Mucosa of gallbladder (tissue), 1 donor: ENCODE measurements at places on chromosomes 5 and 9. TPM values are rescaled to one million over a fixed set of nuclear protein-coding genes. Genes with fewer than 3 reads are reported as not detected.

GRCh38 chr9:86354818-86355309 is 654 bp upstream of the TUT7 start:
- DNase-seq = no peak

Gene TMEM141
- total RNA-seq = 81.3 TPM

Gene GDNF
- 1.2 TPM for total RNA-seq

Gene ODF2
- 26.4 TPM for total RNA-seq

DNA sequence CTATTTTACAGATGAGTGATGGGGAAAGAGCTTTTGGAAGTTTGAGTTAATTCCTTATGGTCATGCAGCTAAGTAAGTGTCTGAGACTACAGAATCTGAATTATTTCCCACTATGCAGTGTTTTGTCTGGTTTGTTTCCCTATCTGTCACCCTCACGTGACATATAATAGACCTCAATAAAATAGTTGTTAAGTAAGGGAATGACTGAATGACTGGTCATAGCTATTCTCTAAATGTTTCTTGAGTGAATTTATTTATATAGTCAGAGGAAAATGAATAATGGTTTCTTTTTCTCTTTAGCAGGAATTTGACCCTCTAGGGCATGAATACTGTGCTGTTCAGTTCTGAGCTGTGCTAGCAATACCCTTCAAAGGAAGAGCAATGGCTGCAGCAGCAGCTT is 10.3 kb downstream of the TRIM32 start:
- DNase-seq = no peak

GRCh38 chr9:134656334-134657006 is 14.9 kb downstream of the COL5A1 start:
- no peak for DNase-seq

GRCh38 chr9:24036459-24036858 is 210.4 kb upstream of the ELAVL2 start:
- no peak for DNase-seq

DNA sequence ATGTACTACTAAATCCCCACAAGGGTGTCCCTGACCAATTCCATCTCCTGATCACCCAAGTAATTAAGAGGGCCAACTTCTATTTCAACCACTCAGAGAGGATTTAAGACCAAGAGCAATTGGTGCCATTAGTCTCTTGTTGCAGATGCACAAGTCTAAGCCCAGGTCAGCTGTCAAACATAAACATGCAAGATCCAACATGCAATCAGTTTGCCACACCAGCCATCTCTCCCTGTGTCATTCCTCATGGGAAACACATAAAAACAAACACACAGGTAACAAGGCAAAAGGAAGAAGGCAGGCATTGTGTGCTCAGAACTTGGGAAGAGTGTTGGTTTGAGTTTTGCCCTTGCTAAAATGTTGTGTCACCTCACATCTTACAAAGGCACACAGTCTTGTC is 139.2 kb downstream of the SPOCK1 start:
- DNase-seq = no peak

- DNase-seq = no peak
Measured at GRCh38 chr9:138103849-138104206, 226.2 kb downstream of the CACNA1B start.

Gene CCNO
- 14.4 TPM for total RNA-seq

GRCh38 chr9:100087218-100087617 is 11.6 kb downstream of the ERP44 start:
- DNase-seq = no peak

Gene DMRT3
- not detected for total RNA-seq

GRCh38 chr9:36237230-36237629 is 21.0 kb downstream of the GNE start:
- no peak for DNase-seq

- DNase-seq = no peak
Measured at GRCh38 chr5:83548581-83548980, 77.0 kb downstream of the VCAN start.

GRCh38 chr5:111855356-111855755 is 98.4 kb upstream of the NREP start:
- no peak for DNase-seq

- DNase-seq = no peak
Measured at GRCh38 chr9:97617939-97618416, 15.2 kb downstream of the TSTD2 start.

DNA sequence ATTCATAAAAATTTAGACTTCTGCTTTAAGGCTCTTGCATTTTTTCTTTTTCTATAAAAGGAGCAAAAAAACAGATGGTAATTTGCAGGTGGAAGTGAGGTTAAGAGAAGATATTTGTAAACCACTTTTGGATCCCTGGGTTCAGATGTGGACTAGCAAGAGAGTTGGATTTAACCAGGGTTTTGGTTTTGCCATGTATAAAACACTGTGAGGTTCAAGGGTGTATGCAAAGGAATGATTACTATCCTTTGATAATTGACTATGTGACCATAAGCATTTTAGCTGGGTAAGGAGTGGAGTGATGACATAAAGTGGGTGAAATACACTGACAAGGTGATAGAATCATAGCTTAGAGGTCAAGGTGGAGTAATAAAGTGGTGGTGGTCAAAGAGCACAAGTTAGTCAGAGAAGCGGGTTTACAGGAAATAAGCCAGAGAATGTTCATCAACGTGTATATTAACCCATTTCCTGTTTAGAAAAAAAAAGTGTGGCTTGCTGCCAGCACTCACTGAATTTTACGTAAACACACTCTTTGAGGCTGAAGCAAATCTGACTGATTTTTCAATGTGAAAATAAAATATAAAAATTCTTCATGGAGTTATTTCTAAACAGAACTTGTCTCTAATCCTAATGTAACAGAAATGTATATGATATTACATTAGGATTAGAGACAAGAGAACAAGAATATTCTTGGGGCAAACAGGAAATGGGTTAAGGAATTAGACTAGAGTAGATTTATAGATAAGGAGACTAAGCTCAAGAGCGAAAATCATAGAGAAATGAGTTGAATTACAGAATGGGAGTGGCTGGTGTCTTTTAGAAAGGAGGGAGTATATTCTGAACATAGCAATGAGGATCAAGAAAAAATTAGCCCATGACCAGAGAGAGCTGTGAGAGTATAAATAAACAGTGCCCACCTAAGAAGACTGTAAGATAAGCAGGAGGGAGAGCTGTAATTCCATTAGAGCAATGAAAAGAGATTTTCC is 74.5 kb downstream of the CDKN2A start:
- DNase-seq = peak; percentile 23

GRCh38 chr5:143066556-143067281 is 296.5 kb downstream of the ARHGAP26 start:
- peak; percentile 22 for DNase-seq

- peak; percentile 19 for DNase-seq
Measured at GRCh38 chr5:54013556-54014194, 296.7 kb downstream of the ARL15 start.

- no peak for DNase-seq
Measured at GRCh38 chr5:83837265-83837907, 116.7 kb upstream of the HAPLN1 start.

Gene HINT1
- total RNA-seq = 152 TPM

Gene BTNL8
- total RNA-seq = 47.3 TPM

GRCh38 chr9:2234371-2234893 is 219.3 kb downstream of the SMARCA2 start:
- no peak for DNase-seq

Gene DMRTA1
- 3.4 TPM for total RNA-seq

DNA sequence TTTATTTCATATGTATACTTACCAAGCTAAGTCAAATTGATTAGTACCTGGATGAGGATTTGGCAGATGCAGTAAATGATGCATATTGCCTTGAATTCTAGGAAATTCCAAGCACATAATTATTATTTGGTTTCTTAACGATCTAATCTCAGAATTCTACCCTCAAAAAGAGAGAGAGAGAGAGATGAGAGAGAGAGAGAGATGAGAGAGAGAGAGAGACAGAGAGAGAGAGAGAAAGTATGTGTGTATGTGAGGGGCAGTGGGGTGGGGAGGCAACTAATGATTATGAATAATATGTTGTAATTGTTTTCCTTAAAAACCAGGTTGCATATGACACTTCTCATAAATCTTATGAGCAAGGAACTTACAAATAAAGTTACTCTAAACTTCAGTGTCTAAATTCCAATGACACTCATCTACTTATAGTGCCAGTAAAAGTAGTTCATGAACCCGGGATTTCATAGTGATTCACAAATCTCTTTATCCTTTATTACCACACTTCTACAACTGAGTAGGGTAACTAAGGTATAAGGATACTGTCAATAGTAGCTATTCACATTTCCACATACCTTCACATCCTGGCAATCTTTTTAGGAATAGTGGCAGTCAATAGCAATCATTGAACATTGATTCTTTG is 60.5 kb upstream of the EDIL3 start:
- DNase-seq = no peak

Gene RETREG1
- total RNA-seq = 63.7 TPM

Gene PHF24
- 0.29 TPM for total RNA-seq

Gene RASGRF2
- 4.3 TPM for total RNA-seq

DNA sequence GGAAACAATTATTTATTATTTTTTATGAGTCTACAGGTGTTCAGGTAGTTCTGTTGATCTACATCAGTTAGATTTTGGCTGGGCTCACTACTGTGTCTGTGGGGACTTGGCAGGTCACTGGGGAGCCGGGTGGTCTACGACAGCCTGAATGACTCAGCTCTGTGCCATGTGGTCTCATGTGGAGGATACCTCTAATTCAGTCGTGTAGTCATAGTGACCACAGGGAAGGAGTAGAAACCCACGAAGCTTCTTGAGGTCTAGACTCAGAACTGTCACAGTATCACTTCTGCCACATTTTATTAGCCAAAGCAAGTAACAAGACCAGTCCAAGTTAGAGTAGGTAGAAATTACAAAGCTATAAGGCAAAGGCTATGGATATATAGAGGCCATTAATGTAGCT is 64.7 kb upstream of the GRAMD2B start:
- no peak for DNase-seq

DNA sequence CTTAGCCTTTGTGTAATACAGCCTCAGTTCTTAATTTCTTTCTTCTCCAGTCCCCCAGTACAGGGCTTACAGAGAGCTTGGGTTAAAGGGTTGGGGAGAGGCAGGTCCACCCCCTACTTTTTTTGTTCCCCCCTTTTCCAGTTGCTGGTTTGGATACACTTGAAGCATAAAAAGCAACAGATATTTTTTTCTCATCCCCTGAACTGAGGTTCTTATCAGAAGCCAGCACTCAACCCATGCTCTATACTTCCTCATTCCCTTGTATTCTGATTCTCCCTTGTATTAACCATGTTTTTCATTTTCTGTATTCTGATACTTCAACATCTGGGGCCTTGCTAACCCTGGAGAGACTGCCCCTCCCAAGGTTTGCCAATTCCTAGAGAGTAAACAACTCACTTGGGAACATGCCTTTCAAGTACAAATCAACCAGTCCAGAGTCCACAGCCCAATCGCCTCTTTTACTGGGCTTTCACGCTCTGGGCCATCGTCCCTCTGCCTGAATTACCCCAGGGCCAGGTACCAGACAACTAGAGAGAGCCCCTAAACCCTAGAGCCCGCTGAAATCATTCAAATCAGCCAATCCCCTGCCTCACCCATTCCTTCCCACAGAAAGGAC is 333.4 kb upstream of the PUM3 start:
- DNase-seq = no peak

- peak; percentile 72 for DNase-seq
Measured at GRCh38 chr5:14727428-14727865, 62.9 kb downstream of the OTULIN start.

DNA sequence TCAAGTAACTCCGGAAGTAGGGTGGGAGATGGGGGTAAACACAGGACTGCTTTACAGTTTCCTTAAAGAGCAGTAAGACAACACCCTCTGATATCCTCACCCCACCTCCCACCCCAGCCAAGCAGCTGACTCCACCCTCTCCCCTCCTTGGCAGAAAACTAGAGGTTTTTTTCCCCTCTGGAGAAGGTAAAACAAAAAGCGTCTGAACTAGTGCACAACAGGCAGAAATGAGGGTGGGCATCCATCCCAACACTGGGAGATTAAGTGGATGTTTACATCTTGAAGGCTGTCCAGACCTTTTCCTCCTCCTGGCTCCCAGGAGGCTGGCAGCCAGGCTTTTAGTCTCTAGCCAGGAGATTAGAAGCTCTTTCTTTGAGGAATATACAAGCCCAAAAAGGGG is 13.9 kb upstream of the CTNNAL1 start:
- DNase-seq = no peak

DNA sequence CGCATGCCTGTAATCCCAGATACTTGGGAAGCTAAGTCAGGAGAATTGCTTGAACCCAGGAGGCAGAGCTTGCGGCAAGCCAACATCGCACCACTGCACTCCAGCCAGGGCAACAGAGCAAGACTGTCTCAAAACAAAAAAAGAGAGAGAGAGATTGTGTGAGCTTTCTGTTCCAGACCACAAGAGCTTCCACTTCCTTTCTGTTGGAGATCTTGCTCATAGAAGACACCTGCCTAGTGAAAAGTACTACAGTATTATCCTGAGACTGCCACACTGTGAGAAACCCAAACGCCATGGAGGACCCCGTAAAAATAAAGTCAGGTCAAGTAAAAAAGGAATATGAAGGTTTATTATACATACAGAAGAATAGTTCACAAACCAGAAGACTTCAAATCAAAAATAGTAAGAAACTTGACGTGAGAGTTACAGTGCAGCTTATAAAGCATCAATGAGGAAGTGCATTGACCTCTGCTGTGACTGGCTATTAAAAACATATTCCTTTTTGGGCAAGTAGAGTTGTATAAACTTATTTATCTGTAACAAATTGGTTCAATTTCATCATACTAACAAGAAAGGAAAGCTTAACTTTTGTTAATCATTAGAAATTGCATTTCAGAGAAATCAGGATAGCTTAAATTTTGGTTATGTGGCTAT is 4.3 kb upstream of the EMB start:
- no peak for DNase-seq

DNA sequence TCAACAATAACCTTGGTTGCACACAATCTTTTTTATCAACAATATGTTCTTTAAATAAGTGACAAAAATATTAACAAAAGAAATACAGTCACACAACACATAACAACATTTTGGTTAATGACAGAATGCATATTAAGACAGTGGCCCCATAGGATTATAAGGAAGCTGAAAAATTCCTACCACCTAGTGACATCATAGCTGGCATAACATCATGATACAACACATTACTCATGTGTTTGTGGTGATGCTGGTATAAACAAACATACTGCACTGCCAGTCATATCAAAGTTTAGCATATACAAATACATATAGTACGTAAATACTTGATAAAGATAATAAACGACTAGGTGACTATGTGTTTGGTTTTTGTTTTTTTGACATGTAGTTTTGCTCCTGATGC is 344.8 kb upstream of the POU5F2 start:
- DNase-seq = no peak

Gene ARAP3
- total RNA-seq = 24.2 TPM

DNA sequence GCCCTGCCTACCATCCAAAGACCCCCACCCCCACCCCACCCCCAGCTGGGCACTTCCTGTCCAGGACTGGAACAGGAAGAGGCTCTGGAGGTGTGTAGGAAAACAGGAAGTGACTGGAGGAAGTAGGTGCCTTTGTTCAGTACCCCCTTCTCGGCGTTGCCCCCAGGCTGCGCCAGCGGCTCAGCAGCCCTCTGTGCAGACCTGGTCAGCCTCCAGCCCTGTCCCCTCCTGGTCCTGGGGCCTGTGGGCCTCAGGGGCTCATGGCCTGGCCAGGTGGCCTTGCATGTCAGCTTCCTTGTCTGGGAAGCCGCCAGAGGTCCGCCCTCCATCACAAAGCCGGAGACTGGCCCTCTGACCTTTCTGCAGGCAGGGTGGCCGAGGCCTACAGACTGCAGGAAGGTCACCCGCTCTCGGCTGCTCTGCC is 26.0 kb downstream of the FLT4 start:
- no peak for DNase-seq

Gene RNF208
- 16.8 TPM for total RNA-seq
